ENCODE measurements at places on chromosomes 1 and 21.

GRCh38 chr1:57423656-57424211 lies at the start of gene DAB1:
Gene DAB1 (minus strand): TSS chr1:57424060. CDS start chr1:57291030, 133,030 bp downstream.
- no peak for DNase-seq

DNA sequence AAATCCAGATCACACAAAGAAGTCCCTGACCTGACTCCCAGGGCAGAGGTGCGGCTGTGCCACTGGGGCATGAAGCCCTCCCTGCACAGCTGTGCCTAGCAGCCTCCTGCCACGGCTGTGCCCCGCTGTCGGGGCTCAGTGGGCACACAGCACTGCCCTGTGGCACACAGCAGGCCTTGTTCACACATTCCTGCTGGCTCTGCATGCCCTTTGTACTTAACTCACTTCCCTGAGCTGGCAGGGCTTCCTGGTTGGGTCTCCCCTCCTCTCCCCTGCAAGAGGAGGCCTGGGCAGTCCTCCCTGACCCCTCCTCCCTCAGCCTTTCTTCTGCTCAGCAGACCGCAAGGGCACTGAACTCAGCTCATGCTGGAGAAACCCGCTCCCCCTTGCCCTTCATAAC lies 14.8 kb downstream of the LHX4 start:
- DNase-seq: no peak

- DNase-seq: no peak
Observed at GRCh38 chr1:41626146-41626545, 141.7 kb upstream of the EDN2 start.

GRCh38 chr21:44258056-44258725 lies 3.5 kb downstream of the DNMT3L start:
- DNase-seq: no peak

- no peak for DNase-seq
Observed at GRCh38 chr1:222788402-222789156, 26.3 kb upstream of the DISP1 start.

DNA sequence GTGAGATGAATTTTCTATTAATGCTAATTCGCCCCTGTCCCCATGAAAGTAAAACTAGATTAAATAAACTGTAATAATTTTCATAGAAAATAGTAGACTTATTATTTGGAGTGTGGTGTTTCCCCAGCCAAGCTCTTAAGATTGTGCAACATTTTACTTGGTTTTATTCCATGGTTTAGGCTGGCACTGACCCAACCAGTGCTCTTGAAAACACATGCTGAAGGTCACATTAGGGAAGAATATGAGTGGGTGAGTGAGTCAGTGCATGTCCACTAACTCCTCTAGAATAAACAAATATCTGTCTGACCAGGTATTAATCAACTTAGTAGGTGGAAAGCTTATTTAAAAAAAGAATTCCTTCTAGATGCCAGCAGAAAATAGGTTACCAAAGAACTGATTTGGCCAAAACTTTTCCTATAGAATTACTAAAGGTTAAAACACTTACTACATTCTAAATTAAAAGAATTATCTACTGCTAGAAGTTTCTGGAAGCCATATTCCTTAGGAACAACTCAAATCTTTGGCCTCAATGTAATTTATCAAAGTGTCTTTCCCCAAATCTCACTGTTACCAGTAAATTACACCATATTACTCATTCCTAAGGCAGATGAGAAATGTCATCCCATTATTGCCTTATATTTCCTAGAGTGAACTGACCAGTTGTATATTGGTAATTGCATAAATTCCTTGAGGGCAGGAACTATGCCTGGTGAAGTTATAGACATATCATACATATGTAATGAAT lies 89.7 kb upstream of the RGS1 start:
- DNase-seq: peak; percentile 11

- no peak for DNase-seq
Observed at GRCh38 chr1:236602171-236602570, 2.1 kb downstream of the HEATR1 start.

DNA sequence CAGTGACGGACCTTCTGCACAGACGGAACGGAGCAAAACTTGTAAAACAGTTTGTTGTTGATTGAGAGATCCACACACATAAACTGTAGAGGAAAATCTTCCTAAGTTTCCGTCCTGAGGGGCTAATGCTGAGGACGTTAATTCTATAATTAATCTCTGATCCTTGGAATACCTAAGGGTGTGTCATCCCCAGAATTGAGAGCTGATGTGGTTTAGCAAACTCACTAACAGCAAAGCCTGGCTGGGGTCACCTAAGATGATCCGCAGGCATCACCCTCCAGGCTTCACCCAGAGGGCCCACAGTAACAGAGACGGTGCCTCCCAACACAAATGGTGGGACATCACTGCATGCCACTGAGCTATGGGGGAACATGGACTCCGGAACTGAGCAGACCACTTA lies 97.5 kb downstream of the SMYD2 start:
- DNase-seq: no peak

DNA sequence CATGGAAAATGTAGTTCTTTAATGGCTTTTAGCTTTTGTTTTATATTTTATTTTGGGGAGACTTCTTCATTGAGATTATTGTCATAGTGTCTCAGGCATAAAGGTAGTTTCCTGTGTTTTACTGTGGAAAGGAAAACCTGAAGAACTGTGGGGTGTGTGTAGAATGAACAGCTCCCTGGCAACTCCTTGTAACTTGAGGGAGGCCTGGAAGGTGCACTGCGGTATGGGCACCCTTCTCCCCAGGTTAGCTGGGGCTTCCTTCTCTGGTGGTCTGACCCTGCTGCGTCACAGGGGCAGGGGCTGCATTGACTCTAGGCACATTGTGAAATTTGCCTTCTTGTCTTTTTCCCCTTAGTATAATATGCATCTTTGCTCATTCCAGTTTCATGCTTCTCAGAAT lies 1.7 kb downstream of the ATP1B1 start:
- no peak for DNase-seq

Data from globus pallidus (tissue), 1 donor.